ENCODE measurements at places on chromosomes 6 and 20.

DNA sequence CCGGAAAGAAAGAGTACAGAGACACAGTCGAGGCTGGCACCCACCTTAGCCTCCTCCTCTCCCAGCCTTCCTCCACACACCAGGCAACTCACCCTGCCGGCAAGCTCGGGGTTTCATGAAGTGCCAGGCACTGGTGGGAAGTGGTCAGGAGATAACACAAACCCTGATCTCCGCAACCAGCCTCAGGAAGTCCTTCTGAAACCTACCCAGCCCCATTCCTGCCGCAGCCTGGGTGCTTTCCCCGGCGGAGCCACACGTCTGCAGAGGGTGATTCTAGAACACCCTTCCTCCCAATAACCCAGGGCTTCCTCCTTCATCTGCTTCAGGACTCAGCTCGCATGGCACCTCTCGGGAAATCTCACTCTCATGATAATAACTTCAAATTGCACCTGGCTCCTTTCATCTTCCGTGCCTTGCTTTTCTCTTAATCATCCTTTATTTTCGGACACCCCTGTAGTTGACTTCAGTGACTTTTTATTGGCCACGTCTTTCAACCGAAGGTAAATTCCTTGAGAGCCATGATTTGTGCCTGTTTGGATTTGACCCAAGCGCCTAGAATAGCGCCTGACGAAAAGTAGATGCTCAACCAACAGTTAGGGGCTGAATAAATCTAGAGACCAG lies 8.7 kb upstream of the HLA-E start:
- DNase-seq: no peak

- no peak for DNase-seq
These were observed 312.2 kb upstream of the FLRT3 start for GRCh38 chr20:14649662-14650061.

- DNase-seq: no peak
These were observed 2.9 kb upstream of the FNDC11 start for GRCh38 chr20:63551068-63551467.

GRCh38 chr6:71478834-71479541 lies 190.4 kb downstream of the OGFRL1 start:
- DNase-seq: no peak

DNA sequence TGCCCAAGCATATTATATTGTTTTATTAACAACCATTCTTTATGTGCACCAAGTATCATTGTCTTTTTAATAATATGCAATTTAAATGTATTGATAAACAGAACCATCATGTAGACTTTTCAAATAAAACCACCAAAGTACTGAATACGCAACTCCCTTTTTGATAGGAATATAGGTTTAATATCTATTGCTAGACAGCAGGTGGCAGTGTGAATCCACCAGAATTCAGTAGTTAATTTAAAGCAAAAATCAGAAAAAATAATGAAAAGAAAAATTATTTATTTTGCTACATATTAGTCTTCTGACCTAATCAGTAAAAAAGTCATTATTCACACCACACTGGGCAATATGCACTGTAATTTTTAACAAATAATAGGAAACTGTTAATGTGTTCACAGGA lies 143.7 kb downstream of the KLHL32 start:
- DNase-seq: no peak

GRCh38 chr6:128519132-128519930 lies 1.1 kb downstream of the PTPRK start:
- DNase-seq: no peak

DNA sequence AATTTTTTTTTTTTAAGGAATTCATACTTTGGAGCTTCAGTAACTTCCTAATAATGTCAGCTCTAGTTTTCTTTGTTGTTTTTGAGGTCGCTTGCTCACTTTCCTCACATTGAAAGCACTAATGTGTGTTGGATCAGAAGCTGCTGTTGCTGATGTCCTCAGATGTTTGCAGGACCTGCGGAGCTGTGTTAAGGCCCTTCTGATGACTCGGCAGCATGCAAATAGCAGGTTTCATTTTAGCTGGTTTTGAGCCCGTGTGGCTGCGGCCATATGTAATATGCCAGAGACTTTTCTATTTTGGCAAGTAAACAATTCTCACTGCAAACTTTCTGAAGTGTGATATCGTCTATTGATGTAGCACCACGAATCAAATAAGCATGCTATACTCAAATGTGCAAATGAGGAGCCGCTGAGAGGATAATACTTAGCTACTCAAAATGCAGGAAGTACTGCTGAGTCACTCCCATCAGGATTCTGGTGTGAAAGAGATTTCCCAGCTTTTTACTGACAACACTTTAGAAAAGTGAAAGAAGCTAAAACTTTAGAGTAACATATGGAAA lies 187.8 kb downstream of the SASH1 start:
- DNase-seq: no peak

DNA sequence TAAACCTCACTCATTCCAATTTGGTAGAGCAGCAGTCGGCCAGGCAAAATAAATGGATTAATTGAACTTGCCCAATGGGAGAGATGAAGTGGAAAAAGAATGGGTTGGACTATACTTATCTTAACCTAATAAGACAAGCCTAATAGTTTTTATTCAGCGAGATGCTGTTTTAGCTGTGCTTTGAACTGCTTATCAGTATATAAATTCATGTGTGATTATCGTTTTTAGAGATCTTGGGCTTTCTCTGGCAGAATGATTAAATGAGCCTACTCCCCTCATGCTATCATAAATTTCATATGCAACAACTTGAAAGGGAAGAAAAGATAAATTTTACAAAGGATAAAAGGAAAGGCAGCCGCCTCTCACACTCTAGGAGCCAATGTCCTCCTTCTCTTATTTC lies 59.8 kb downstream of the SNAP25 start:
- DNase-seq: no peak

DNA sequence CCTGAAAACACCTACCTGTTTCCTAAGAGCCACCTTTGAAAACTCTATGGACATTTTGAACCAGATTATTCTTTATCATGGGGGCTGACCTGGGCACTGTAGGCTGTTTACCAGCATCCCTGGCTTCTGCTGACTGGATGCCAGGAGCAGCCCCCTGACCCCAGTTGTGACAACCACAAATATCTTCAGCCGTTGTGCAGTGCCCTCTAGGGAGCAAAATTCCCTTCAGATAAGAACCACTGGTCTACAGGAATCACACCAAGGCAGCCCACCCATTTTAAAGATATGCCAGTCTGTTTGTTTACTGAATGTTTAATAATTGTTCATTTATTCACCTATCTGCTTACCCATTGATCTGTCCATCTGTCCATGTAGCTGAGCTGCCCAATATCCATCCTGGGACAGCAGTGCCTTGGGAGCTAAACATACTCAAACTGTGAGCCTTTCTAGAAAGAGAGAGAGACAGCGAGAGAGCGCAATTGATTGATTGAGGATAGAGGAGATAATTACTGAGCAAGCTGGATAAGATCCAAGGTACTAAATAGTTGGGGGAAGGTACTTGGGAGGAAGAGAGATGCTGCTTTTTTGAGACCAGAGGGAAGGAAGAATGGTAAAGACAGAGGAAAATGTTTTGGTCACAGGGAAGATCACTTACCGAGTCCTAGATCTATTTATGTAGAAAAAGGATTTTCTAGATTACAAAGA lies 276.8 kb downstream of the NRN1 start:
- no peak for DNase-seq

- DNase-seq: peak; percentile 70
These were observed 282.1 kb downstream of the UST start for GRCh38 chr6:149028767-149029405.

DNA sequence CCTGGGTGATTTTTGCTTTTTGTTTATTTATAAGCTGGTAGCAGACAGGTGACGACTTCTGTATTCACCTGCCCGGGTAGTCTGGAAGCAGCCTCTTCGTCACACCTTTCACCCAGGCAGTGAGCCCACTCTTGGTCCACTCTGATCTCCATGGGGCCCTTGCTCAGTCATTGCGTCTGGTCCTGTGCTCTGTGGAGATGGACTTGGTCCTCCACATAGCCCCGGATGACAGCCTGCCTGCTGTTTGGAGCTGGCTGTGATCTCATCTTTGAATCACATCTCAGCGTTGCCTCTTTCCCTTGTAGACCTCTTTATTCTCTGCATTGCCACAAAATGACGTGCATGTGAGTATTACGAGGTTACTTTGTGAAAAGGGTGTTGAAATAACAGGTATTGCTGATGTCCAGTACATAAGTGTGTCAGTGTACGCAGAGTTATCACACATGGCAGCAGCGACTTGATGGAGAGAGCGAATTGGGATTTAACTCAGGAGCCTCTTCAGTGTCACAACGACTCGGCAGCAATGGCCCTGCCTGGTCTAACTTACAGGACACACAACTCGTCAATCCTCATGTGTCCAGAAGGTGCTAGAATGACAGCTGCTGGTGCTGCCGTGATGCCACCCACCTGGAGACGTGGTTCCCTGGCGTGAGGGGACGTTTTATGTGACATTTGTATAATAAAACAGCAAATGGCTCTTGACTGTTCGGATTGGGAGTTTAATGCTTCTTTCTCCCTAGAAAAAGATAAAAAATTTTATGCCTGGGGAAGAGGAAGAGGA lies 24.2 kb upstream of the FRMD1 start:
- DNase-seq: no peak

- no peak for DNase-seq
These were observed 7.1 kb downstream of the PRSS16 start for GRCh38 chr6:27254566-27254965.

DNA sequence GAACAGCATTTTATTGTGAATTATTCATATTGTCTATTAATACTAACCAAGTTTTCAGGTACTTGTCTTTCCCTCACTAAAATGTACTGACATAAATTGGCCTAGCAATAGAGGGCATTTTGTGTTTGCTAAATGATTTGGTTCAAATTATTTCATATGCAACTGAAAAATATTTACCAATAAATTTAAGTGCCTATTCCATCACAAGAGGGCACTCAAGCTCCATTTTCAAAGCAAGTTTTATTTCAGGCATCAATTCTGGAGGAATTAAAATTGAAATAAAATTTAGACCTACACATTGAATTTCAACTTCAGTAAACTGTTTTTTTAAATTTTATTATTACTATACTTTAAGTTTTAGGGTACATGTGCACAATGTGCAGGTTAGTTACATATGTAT lies 114.3 kb upstream of the SYNCRIP start:
- DNase-seq: peak; percentile 35

- no peak for DNase-seq
These were observed 40.9 kb downstream of the FAM209B start for GRCh38 chr20:56573986-56574385.

- no peak for DNase-seq
These were observed 32.9 kb upstream of the EYA4 start for GRCh38 chr6:133208183-133208755.

GRCh38 chr20:50636601-50637540 lies 54.5 kb downstream of the RIPOR3 start:
- DNase-seq: no peak

DNA sequence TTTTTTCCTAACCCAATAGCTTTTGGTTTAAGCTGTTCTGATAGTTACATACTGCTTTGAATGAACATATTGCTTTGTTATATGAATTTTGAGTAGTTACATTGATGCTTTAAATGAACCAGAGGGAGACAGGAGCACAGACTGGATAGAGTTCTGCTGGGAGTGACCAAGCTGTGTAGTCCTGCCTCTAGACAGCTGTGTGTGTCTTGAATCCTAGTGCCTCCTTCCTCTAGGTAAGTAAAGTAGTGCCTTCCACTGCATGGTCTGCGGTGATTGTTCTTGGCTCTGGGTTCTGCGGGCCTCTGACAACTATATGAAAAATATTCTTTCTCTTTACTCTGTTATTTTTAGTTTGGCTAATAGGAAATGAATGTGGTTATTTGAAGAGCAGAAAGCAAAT lies 46.0 kb upstream of the ADGRG6 start:
- DNase-seq: no peak

DNA sequence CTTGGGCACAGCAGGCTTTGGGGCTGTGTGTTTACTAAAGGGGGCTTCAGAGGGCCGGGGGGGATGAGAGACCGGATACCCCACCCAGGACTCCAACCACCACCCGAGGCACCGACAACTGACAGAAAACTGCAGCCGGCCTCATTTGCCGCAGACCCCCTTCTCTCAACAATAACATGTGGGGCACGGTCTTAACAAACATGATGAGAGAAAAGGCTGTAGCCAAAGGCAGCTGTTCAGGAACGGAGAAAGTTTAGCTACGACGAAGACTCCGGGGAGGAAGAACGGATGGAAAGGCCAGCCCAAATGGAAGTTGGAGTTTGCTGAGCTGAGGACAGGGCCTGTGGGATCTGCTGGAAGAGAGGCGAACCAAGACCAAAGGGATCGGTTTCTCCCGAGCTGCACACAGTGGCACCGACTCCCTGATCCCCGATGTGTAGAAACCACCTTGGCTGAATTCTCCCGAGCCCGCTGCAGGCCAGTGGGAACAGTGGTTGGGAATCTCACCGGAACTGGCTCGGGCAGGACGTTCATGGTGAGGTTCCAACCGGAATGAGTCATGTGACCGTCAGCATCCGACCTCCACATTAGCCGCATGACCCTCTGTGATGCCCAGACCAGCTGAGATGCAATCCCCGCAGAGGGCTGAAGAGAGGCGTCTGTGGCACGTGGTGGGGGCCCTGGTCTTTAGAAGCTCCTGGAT lies 359.3 kb downstream of the TAF4 start:
- DNase-seq: no peak

DNA sequence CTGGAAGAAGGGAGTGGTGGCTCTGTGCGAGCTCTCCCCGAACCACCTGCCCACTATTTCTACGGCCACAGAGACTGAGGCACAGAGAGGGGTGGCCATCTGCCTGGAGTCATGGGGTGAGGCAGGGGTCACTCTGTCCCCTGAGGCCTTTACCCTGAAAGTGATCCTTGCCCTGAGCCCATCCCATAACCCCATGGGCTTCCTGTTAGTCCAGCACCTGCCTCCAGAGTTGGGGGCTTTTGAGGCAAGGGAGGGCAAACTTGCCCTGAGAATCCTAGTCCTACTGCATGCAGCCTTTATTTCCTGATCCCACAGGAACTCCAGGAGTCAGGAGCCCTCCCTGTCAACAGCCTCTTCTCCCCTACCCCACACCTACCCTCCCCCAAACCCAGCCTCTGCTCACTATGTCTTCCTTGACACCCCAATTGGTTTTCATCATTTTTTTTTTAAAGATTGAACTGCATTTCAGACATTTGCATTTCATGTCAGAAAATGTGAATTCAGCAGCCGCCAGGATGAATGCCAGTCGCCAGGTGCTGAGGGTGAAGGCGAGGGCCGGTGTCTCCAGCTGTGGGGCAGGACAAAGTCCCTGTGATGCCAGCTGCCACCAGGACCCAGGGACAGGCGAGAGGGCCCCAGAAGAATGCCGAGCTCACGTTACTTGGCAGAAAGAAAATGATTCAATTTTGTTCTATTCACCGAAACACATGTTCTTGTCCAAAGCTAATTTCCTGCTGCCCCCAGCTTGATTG lies 47.6 kb upstream of the NNAT start:
- DNase-seq: no peak

DNA sequence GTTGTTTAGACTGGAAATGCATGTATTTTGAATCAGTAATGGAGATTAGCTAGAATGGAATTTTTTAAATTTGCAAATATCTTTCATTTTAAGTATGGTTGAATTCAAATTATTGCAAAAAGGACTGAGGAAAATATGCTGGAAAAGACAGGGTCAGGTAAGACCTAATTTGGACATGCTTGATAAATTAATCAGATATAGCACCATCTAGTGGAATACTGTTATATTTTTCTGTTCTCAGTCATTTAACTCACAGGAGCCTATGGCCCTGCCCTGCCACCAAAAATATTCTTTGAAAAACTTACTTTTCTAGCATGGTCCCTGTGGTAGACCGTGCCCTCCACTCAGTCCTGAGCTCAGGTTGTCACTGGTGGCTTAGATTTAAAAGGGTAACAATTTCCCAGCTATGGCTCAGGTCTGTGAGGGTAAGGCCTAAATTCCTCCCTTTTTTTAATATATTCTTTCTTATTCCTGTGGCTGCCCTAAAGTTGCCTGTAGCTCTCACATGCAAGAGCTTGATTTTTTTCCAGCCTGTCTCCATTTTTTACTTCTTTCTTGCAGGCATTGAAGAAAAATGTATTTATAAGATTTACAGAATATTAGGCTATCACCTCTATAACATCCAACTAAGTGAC lies 25.3 kb upstream of the KIAA1586 start:
- peak; percentile 66 for DNase-seq
